ENCODE measurements at places on chromosomes 13 and 19. TPM values are rescaled to one million over a fixed set of nuclear protein-coding genes. Genes with fewer than 3 reads are reported as not detected.

Gene TMEM272
- total RNA-seq = 0.35 TPM

Gene PPP2R1A
- total RNA-seq = 345 TPM

Gene KCNC3
- 3.4 TPM for total RNA-seq

Gene SBK2
- 2.0 TPM for total RNA-seq

Gene GPR12
- not detected for total RNA-seq

Gene PRR12
- total RNA-seq = 41.6 TPM

Gene ARL11
- 0.52 TPM for total RNA-seq

Gene SMIM17
- 0.19 TPM for total RNA-seq

Gene ZNF581
- 67.2 TPM for total RNA-seq

Gene CEACAM18
- total RNA-seq = not detected

Gene ZNF98
- total RNA-seq = not detected

Gene RDH8
- not detected for total RNA-seq

Gene SLC25A30
- 7.5 TPM for total RNA-seq

Gene EMC10
- 86.4 TPM for total RNA-seq

Gene SOX1
- 0.04 TPM for total RNA-seq

Gene IGFL2
- not detected for total RNA-seq

Gene LIM2
- not detected for total RNA-seq

Gene DKKL1
- not detected for total RNA-seq

Gene TEX29
- total RNA-seq = not detected

Gene KLK11
- total RNA-seq = not detected

Gene WDR62
- 45.4 TPM for total RNA-seq

Gene KIR2DL1
- not detected for total RNA-seq

Gene GGN
- 0.70 TPM for total RNA-seq

Gene KIR2DL4
- total RNA-seq = not detected

Gene PKN1
- total RNA-seq = 201 TPM

Gene DAND5
- total RNA-seq = 0.28 TPM

Gene POLR2I
- total RNA-seq = 94.0 TPM

Gene C2CD4C
- 12.5 TPM for total RNA-seq

Gene ADGRE2
- 2.4 TPM for total RNA-seq

Gene SIGLEC5
- not detected for total RNA-seq

Gene ZNF274
- 40.0 TPM for total RNA-seq

Gene CDC42EP5
- 0.35 TPM for total RNA-seq

Gene CEACAM19
- 0.38 TPM for total RNA-seq

Gene SELENOV
- total RNA-seq = 8.7 TPM

Gene CBY2
- not detected for total RNA-seq

Gene NTN5
- total RNA-seq = 0.82 TPM

Gene ZNF471
- 1.1 TPM for total RNA-seq

Gene LILRB4
- not detected for total RNA-seq

Gene SRRM5
- total RNA-seq = not detected

Gene BORCS8
- 16.4 TPM for total RNA-seq

Gene SWSAP1
- total RNA-seq = 4.1 TPM

Gene SLC17A7
- 1.6 TPM for total RNA-seq

Gene FSD1
- total RNA-seq = 82.9 TPM

Gene ZNF442
- total RNA-seq = 1.0 TPM

Gene KLK14
- not detected for total RNA-seq

Gene CASP14
- total RNA-seq = not detected

Gene CNFN
- total RNA-seq = 6.7 TPM

Gene ZNF709
- total RNA-seq = 1.8 TPM

Gene IGFL3
- not detected for total RNA-seq

Gene NLRP12
- 7.5 TPM for total RNA-seq

Gene OR7D2
- not detected for total RNA-seq

Gene B3GNT3
- 1.9 TPM for total RNA-seq

Gene ZNF441
- total RNA-seq = 1.1 TPM
